ENCODE measurements at places on chromosomes 6 and 20. TPM values are rescaled to one million over a fixed set of nuclear protein-coding genes. Genes with fewer than 3 reads are reported as not detected.

Gene PSORS1C1
- 0.10 TPM for total RNA-seq

Gene TCP11
- total RNA-seq = not detected

Gene MEI4
- 0.47 TPM for total RNA-seq

Gene GABRR1
- not detected for total RNA-seq

Gene ISM1
- 8.4 TPM for total RNA-seq

Gene TRIM15
- not detected for total RNA-seq

Measured in ureter (tissue), 1 donor.